Activated CD8-positive, alpha-beta memory T cell treated with anti-CD3 and anti-CD28 coated beads for 1 hour (primary cell): ENCODE measurements at places on chromosomes 1 and 21.

- DNase-seq, result no peak
Observed at GRCh38 chr1:116466810-116467557, 93.9 kb downstream of the ATP1A1 start.

DNA sequence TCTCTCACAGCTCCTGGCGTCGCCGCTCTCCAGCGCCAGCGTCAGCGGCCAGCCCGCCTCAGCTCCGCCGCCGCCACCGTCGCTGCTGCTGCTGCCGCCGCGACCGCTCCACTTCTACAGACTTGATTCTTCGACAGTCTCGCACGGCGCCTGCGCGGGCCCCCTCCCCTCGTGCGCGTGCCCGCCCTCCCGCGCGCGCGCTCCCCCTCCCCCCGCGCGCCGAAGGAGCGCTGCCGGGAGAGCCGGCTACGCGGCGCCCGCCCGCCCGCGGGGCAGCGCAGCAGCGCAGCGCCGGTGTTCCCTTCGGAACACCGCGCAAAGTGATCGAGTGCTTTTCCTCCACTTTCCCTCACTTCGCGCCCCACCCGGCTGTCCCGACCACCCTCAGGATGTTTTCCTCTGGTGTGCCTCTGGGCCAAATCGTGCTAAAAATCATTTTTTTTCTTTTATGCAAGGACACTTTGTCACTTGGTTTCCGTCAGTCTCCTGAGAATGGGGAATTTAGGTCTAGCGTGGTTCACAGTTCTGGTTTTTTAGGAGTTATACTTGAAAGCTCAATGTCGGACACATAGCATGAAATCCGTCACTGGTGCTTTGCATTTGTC lies at the start of gene IRF2BP2:
Gene IRF2BP2 (minus strand): TSS at position 118 of the 605 bp plus-strand sequence. CDS start 684 bp downstream, outside the sequence.
- peak; percentile 63 for DNase-seq

DNA sequence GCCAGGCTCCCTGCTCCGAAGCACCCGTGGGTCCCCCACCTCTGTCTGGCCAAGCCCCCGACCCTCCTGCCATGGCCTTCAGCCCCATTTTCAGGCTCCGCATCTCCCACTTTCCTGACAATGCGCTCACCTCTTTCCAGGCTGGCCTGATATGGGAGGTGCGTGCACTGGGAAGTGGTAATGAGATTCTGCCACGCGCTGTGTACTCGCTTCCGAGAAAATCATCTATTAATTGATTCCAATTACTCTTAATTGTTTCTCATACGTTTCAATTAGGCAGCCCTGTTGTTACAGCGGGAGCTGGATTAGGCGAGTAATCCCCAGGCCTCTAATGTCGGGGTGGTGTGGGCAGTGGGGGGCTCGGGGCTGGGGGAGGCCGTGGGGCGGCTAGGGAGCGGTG lies 122.4 kb upstream of the ARHGEF16 start:
- no peak for DNase-seq

GRCh38 chr1:54565113-54565501 lies 17.1 kb downstream of the ACOT11 start:
- no peak for DNase-seq

DNA sequence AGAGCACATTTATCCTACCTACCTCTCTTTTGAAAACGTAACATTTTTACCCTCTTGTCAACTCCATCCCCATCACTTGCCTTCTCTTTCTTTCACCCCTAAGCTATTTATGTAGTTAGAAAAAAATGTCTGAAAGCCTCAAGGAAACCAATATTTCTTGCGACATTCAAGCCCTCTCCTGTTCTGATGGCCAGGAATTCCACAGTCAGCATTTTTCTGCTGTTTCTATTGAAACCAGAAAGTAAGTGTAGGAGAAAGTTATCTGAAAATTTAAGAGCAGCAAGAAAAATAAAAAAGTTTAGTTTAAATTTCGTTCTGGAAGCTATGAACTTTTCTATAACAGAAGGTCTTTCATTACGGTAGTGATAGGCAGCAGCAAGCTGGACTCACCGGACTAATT lies 247.6 kb upstream of the PBX1 start:
- DNase-seq, result no peak

DNA sequence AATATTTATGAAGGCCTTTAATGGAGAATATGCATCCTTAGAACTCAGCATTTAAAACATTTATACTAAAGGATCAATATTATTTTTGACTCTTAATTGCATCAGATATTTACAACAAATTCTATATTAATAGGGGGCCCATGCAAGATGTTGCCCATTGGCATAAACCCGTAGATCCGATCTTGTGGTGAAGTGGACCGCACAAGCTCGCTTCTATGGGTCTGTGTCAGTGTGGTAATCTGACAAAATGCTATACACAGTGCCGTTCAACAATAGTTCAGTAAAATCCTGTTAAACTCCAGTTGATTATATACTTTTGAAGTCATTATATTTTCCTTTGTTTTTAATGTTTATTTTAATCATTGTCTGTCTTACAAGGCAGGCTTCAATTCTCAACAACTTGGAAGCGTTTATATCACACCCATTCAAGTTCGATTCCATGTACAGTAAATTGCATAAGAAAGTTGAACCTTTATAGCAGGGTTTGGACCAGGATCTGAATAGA lies 809.2 kb downstream of the USP25 start:
- DNase-seq, result no peak

DNA sequence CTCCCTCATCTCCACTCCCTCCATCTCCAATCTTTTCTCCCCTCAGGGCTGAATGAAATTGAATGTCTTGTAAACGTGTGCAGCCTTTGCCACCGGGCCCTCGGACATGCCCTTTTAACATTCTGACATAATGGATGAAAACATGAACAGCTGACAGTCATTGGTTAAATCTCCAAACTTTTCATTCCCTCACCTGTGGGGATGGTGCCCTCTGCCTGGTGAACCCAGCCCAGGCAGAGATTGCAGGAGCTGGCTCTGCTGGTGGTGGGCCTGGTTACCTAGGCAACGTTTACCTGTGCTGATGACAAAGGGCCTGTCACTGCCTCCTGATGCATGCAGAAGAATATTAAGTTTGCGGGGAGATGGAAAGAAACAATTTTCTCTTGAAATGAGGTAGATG lies 21.3 kb downstream of the ST6GALNAC3 start:
- DNase-seq, result no peak

- DNase-seq, result no peak
Observed at GRCh38 chr1:175033953-175034352, 10.7 kb upstream of the MRPS14 start.

DNA sequence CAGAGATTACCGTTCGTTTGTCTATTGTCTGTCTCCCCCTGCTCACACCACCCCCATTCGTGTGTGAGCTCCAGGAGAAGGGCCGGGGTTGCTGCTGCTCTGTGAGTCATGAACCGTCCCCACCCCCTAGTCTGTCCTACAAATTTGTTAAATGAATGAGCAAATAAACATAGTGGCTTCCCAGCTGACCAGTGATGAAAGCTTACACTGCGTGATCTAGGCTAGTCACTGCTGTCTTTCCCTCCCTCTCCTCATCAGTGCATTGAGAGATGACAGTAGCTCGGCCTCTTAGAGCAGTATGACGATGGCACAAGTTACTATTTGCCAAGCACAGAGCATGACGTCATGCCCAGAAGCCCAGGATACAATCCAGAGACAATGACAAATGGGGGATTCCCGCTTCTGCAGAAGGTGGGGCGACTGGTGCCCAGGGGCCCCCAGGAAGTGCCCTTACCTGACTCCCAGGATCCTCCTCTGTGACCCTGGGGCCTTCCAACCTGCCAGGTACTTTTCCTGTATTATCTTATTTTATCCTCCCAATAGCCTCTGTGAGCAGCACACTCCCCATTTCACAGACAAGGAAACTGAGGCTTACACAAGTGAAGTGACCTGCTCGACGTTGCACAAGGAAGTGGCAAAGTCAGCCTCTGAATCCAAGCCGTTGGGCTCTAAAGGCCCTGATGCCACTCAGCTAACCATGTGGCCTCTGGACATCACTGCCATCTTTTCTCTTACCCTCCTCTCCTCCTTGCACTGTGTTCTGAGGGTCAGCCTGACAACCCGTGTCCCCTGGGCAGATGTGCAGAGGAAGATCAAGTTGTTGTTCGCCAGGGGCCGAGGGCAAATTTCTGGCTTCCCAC lies 8.6 kb upstream of the EPHA2 start:
- DNase-seq, result no peak

GRCh38 chr1:90262286-90262685 lies 267.4 kb downstream of the ZNF326 start:
- DNase-seq, result no peak

DNA sequence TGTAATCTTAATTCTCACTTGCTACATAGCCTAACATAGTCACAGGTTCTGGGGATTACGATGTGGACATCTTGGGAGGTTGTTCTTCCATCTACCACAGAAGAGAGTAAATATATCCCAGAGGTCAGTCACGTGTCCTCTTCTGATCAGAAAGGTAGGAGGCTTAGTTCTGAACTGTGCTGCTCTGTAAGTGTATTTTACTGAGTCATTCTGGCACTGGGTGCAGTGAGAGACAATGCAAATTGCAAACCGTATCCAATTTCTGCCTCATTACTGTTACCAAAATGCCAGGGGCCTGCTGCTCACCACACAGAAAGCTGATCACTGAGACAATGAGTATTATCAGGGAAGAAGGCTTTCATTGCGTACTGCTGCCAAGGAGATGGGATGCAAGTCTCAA lies 104.0 kb downstream of the GABPA start:
- no peak for DNase-seq

GRCh38 chr1:51240084-51240483 lies 4.0 kb downstream of the RNF11 start:
- no peak for DNase-seq

DNA sequence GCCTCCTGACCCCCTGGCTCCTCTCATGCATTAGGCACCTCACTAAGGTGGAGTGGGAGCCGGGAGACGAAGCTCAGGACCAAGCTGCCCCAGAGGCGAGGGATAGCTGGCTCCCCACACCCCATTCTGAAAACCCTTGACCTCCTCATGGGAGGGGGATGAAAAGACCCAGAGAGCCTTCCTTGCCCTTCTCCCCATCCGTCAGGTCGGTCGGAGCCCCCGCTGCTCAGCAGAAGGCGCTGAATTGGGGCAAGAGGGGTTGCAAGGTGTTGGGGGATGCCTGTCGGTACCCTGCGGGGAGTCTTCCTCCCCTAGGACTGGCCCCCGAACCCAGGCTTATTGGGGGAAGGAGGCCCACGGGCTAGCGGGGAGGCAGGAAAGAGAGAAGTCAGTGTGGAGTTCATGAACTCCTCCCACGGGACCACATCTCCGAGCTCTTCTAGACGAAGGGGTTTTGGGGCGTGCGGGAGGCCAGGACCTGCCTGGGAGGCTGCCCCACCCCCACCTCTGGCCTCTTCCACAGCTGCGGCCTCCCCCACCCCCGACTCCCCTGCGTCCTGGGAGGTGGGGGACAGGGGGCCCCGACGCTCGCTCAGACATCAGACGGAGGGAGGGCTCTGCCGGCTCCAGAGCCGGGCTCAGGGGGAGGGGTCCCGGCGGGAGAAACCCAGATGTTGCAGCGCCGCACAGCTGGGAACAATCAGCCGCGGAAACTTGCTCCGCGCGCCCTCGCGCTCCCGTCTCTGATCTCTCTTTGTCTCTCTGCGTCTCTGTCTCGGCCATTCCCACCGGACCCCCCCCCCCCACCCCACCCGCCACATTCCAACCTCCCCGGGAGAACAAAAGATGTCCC lies 719 bp downstream of the MFAP2 start:
- DNase-seq, result no peak

- DNase-seq, result no peak
Observed at GRCh38 chr1:221335161-221336101, 406.5 kb downstream of the DUSP10 start.

DNA sequence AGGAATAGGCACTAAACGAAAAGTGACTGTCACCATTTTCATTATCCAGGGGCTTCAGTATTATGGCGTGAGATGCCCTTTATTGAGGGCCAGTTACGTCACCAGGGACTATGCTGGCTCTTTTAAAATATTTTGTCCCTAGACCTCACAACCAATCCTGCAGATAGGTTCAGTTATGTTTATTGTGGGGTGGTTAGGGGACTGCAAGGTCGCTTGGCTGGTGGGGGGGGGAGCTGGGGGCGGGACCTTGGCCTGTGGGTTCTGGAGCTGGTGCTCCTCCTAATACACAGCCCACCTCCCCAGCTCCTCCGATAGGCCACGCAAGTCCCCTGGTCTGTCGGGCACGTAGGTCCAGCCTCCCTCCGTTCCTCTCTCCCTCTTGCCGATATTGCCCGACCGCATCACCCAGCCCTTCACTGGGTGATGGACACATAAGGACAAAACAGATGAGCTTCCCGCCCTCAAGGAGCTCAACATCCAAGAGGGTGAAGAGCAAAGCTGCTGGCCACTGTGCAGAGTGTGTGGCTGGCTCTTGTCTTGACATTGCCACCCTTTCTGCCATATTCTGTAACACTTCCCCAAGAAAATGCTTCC lies 271.8 kb downstream of the MATN1 start:
- no peak for DNase-seq

- no peak for DNase-seq
Observed at GRCh38 chr21:41526478-41527087, 18.6 kb upstream of the TMPRSS2 start.

DNA sequence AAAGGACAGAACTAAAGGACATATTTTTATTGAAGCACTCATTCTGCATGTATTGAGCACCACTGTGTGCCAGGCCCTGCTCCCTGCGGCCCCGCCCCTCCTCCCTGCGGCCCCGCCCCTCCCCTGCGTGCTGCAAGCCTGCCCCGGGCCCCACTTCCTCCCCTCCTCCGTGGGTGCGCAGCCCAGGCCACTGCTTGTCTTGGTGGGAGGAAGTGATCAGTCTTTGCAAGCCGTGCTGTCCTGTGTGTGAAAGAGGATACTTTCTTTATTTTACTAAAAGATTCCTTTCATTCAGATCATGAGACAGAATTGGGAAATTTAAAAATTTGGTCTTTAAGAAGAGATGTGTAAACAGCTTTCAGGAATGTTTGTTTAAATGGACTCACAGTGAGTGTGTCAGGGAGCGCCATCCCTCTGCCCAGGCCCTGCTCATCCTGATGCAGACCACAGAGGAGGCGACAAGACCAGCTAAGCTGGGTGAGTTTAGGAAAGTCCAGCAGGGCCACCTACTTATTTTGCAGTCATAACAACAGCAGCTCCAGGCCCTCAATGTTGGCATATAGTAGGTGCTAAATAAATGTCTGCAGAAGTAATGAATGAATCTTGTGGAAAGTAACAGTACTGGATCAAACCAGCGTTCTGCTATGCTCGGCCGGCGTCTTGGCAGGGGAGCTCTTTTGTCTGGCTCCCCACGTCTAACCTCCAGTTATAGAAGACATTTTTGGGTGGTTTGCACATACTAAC lies 88.3 kb upstream of the SELENON start:
- DNase-seq, result no peak
